ENCODE measurements at places on chromosomes 2 and 18.

DNA sequence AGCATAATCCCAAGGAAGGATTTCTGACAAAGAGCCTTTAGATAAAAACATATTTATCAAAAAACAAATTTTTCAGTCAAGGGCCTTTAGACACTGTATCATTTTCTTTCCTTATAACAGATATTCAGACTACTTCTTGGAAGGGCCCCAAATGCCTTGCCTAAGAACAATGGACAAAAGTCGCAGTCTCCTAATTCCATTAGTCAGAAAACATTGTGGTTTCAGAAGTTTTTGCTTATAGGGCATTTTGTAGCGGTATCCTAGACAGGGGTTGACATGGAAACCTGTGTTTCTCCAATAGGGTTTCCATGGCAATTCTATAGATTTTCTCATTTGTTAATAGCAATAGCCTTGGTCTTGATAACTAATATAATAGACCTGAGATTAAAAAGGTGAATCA, 36.7 kb upstream of the AGPS start:
- DNase-seq, result peak; percentile 60

DNA sequence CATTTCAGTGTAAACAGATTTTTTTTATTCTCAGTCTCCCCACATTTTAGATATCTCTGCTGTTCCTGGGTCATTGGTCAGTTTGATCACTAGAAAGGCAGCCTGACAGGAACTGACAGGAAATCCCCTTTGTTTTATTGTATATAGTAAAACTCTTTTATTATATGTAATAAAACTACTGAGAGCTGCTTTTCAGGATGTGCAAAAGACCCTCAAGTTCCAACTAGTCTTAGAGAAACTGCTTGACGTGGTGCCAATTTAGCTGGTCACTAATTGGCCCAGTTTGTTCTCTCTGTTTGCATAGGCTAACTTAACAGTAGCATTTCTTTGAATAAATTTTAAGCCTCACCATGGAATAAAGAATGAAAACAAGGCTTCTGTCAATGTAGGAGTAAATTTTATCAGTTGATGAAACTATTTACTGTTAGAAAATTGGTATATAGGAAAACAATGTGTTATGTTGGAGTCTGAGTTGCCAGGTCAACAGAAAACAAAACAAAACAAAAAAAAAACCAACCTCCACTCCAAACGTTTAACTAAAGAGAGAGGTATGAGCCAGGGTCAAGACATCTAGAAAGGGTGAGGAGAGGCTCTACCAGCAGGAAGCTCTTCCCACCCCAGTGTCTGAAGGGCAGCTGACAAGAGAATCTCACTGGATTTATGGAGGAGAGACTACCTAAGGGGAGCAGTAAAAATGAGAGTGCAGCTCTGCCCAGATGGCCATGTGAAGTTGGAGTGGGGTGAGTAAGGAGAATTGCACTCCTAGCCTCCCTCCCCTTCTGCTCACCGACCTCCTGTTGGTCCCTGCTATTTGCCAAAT, 184.6 kb downstream of the ST6GAL2 start:
- no peak for DNase-seq

- peak; percentile 32 for DNase-seq
Measured at GRCh38 chr2:166031054-166031453, 77.5 kb upstream of the TTC21B start.

GRCh38 chr2:25596516-25597244, 76.7 kb downstream of the DTNB start:
- peak; percentile 24 for DNase-seq

DNA sequence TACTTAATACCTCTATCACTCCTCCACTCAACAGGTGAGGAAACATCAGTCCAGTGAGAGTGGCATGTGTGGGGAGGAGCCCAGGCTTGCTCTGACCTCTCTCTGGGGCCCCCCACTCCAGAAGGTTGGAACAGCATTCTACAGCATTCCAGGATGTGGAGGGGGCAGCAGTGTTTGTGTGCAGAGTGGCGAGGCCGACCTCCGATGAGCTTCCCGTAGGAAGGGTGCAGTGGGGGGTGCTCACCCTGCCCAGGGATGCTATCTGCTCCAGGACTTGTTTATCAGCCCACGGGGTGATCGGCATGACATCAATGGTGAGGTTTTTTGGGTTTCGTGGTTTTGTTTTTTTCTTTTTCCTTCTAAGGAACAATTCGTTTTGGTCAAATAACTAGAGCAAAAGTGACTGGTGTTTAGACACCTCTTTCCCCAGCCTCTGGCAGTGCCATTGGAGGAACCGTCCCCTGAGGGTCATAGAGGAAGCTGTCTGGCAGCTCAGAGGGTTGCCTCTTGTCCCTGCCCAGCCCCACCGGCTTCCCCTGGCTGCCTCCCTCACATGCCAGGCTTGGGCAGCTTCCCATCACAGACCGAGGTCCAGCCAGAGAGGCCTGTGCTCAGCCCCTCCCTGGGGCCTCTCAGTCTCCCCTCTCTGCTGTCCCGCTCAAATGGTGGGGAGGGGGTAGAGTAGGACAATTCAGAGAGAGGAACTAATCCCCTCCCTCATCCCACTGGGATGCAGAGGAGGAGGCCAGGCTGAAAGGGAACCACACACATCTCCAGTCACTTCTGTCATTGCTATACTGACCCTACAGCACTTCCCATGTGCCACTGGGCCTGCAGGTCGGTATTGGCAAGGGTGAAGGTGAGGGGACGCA, 96.5 kb downstream of the ZFP36L2 start:
- DNase-seq, result no peak

- DNase-seq, result peak; percentile 85
Measured at GRCh38 chr2:7037340-7038333, 120.4 kb downstream of the RNF144A start.

DNA sequence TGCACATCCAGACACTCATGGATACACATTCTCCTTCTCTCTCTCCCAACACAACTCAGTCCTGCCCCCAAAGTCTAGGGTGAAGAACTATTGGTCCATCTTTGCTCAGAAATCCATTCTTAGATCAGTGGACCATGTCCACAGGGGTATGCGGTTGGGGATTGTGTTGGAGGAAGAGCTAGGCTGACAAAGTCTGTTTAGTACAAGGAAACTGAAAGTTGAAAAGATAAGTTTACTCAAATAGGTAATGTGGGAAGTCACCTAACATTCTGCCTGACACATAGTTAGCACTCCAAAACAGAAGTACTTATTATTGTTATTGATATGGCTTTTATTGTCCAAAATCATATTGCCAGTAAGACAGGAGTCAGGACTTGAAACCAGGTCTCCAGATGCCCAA, 55.9 kb downstream of the ALK start:
- DNase-seq, result no peak

GRCh38 chr2:197500503-197501131, 438 bp downstream of the HSPE1 start:
- DNase-seq, result peak; percentile 43

DNA sequence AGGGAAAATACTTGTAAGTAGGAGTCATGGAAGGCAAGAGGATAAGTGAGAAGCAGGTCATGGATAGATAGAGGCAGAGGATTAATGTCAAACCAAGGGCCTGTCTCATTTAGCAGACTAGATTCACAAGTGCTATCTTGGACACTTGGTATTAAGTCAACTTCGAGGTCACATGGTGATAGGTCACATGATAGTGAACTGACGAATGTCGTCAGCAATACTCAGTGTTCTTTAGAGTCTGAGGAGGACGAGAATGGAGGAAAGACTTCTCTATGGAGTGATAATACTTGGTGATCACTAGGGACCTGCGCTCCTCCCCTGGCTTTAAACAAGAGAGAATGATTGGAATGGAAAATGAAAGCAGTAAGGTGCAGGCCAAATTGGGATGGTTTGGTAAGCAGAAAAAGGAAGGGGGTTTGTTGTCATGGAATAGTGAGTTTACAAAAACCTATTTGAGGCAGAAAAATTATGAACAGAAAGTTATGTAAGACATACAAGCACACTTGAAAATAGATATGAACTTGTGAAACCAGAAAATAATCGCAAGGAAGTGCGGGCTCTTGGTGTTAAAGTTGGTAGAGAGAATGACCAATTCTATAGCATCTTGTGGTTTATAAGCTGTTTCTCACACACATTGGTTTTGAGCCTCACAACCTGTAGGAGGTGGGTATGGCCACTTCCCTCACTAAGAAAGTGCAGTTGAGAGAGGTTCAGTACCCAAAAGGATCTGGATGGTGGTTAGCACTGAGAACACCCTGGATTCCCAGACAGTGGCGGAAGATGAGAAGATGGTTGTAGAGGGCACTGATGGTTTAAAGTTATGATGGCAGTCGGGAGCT, 141.5 kb downstream of the WDSUB1 start:
- DNase-seq, result no peak
